Caco-2 (cell line): ENCODE measurements at places on chromosomes 2 and 18.

GRCh38 chr2:176612736-176613135, 343.5 kb downstream of the MTX2 start:
- no peaks in the 10 kb centered on the region for H3K4me1 ChIP-seq
- H3K27me3 ChIP-seq: no peaks in the 10 kb centered on the region
- H3K27ac ChIP-seq: no peak overlapping the region
- no peak overlapping the region for H3K4me3 ChIP-seq
- no peak for DNase-seq
- H3K36me3 ChIP-seq: no peaks in the 10 kb centered on the region

DNA sequence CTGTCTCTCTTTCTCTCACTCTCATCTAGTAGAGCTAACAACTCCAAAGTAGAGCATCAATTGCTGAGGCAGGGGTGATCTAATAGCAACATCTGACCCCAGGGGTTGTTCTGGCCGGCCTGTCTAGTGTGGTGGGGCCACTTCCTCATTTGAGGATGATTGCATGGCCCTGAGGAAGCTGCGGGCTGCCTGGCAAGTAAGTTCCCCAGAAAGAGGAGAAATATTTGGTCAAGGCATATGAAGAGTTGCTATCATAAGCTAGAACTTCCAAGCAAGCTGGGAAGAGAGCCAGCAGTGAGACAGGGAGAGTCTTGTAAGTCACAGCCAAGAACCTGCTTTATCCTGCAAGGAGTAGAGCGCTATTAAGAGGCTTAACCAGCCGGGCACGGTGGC, 50.8 kb upstream of the TMEM87B start:
- H3K27me3 ChIP-seq: no peaks in the 10 kb centered on the region
- no peak overlapping the region for H3K27ac ChIP-seq
- H3K4me3 ChIP-seq: no peak overlapping the region
- no peak for DNase-seq
- H3K36me3 ChIP-seq: no peaks in the 10 kb centered on the region; the same call in 1 of the 2 replicates
- no peaks in the 10 kb centered on the region for H3K4me1 ChIP-seq

- no peak for DNase-seq
- no peak overlapping the region for H3K4me3 ChIP-seq
- no peak overlapping the region for H3K27ac ChIP-seq
- H3K4me1 ChIP-seq: no peaks in the 10 kb centered on the region
- no peaks in the 10 kb centered on the region for H3K36me3 ChIP-seq
Measured at GRCh38 chr2:227147023-227147422, 17.0 kb downstream of the COL4A4 start.

GRCh38 chr2:159009940-159010339, 41.5 kb downstream of the TANC1 start:
- no peaks in the 10 kb centered on the region for H3K4me1 ChIP-seq
- no peak overlapping the region for H3K4me3 ChIP-seq
- H3K27ac ChIP-seq: no peak overlapping the region
- no peak for DNase-seq
- no peaks in the 10 kb centered on the region for H3K27me3 ChIP-seq

DNA sequence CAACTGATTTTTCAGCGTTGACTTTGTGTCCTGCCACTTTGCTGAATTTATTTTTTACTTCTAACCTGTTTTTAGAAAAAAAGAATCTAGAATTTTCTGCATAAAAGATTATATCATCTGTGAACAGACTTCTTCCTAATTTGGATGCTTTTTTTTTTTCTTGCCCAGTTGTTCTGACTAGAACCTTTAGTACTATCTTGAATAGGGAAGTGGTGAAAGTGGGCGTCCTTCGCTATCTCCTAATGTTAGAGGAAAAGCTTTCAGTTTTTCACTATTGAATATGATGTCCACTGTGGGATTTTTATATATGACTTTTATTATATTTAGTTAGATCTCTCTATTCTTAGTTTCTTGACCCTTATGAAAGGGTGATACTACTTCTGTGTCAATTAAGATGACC, 25.7 kb upstream of the KCNJ13 start:
- H3K36me3 ChIP-seq: no peaks in the 10 kb centered on the region
- H3K4me3 ChIP-seq: no peak overlapping the region
- H3K27me3 ChIP-seq: no peaks in the 10 kb centered on the region
- no peak for DNase-seq
- H3K27ac ChIP-seq: no peak overlapping the region

- H3K36me3 ChIP-seq: peaks cover 2% of the 10 kb centered on the region; the same call in 1 of the 2 replicates
- H3K27me3 ChIP-seq: no peaks in the 10 kb centered on the region
- no peak overlapping the region for H3K4me3 ChIP-seq
- DNase-seq: no peak
Measured at GRCh38 chr2:39338502-39338901, 94.7 kb upstream of the CDKL4 start.

GRCh38 chr2:108942888-108943287, 46.1 kb downstream of the EDAR start:
- no peak overlapping the region for H3K4me3 ChIP-seq
- no peak for DNase-seq
- no peak overlapping the region for H3K27ac ChIP-seq
- H3K27me3 ChIP-seq: no peaks in the 10 kb centered on the region

DNA sequence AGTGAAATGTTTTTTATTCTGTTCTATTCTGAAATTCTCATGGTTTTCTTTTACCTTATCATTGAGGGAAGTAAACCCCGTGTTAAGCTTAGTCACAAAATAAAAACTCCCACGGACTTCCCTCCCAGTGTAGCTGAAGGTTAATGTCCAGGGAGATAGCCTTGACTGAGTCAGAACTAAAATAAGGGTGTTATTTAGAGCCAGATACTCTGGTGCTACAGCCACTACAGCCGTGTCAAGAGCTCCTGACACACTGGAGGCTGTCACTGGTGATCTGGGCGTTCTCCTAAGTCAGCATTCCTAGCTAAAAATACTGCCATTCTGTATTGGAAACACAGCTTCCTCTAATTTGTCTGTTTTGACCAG, 82.0 kb upstream of the RANBP2 start:
- no peak overlapping the region for H3K27ac ChIP-seq
- no peak overlapping the region for H3K4me3 ChIP-seq
- H3K4me1 ChIP-seq: peaks cover 39% of the 10 kb centered on the region
- no peaks in the 10 kb centered on the region for H3K36me3 ChIP-seq
- no peaks in the 10 kb centered on the region for H3K27me3 ChIP-seq

DNA sequence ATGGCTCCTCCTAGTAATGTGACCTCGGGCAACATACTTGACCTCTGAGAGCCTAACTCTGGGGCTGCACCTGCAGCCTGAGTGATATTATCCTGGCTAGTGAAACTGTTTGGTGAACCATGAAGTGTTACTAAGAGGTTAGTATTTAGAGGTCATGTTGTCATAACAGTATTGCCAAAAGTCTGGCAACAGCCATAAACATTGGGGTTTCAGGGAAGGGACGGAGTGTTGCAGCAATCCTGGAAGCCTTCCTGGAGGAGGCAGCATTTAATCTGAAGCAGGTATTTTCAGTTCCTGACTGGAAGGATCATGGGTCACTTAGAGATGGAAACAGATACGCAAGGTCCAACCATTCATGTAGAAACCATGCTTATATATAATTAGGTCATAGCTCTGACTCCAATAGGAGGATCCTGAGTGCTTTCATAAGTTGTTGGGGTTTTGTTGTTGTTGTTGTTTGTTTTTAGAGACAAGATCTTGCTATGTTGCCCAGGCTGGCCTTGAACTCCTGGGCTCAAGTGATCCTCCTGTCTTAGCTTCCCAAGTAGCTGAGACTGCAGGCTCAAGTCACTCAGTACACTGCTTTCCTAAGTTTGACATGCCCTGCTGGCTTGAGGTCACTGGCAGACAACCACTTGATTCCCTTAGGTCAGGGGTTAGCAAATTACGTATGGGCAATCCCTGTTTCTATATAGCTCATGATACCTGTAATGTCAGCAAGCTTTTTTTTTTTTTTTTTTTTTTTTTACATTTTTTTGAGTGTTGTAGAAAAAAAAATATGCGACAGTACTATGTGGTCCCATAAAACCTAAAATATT, 21.5 kb downstream of the GPR39 start:
- no peaks in the 10 kb centered on the region for H3K27me3 ChIP-seq
- no peak overlapping the region for H3K4me3 ChIP-seq
- H3K4me1 ChIP-seq: peaks cover 45% of the 10 kb centered on the region
- peak overlapping the region; percentile 60 for H3K27ac ChIP-seq

GRCh38 chr18:69689121-69689759, 258.4 kb downstream of the CD226 start:
- DNase-seq: no peak
- H3K4me1 ChIP-seq: no peaks in the 10 kb centered on the region
- H3K4me3 ChIP-seq: no peak overlapping the region
- H3K27me3 ChIP-seq: no peaks in the 10 kb centered on the region
- H3K36me3 ChIP-seq: no peaks in the 10 kb centered on the region

DNA sequence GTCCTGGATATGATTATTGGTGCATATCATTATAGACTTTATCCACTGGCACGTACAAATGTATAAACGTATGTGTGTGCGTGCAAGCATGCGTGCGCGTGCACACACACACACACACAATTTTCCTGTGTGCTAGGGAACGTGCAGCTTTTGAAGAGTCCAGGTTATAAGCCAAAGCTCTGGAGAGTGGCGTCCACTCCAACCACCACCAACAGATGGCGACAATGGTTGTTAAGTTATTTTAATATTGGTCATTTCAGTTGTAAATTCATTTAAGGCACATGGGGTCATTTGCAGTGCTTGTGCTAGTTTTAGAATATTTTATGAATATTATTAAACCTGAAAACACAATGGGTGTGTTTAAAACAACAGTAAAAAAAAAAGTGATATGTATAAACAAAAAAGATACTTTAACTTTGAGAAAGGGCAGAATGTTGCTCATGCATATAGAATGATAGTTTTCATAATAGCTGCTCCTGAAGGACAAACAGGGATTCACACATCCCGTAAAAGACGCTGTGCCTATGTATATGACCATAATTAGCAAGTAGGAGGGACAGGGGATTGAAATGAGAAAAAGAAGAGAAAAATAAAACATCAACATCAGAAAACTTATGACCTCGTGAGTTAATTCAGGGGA, 124.2 kb upstream of the ITGB6 start:
- peak; percentile 66 for DNase-seq
- H3K27me3 ChIP-seq: no peaks in the 10 kb centered on the region
- no peak overlapping the region for H3K4me3 ChIP-seq
- no peaks in the 10 kb centered on the region for H3K36me3 ChIP-seq
- H3K4me1 ChIP-seq: peaks cover 13% of the 10 kb centered on the region

DNA sequence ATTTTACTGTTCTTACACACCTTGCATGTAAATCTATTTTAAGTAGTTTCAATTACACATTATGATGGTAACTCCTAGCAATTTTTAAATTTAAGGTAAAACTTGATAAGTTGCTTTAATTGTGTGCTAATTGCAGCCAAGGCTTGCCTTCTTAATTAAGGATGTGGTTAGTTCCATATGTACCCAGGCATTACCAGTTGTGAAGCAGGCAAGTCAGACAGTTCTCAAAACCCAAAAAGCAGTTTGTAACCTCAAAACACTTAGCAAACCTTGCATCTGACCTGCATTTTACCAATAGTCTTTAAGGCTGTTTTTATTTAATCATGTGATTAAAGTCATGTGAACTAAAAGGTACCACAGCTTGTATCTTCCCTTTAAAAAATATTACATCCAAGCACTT, 1159.4 kb downstream of the DSC3 start:
- H3K27me3 ChIP-seq: no peaks in the 10 kb centered on the region
- no peak overlapping the region for H3K27ac ChIP-seq
- no peak for DNase-seq
- no peak overlapping the region for H3K4me3 ChIP-seq

DNA sequence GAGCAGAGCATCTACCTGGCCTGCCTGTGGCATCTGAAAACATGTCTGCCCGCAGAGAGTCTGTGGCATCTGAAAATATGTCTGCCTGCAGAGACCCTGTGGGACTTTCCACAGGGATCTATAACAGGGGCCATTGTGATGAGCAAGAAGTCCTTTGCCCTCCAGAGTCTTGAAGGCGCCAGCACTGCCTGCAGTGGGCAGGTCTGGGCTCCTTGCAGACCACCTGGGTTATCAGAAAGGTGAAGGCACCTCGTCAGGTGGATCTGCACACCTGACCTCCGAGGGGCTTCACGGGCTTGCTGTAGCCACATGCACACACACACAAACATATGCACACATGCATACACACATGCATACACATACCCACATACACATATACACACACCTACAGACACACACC, 189.5 kb upstream of the HDAC4 start:
- no peak overlapping the region for H3K27ac ChIP-seq
- no peaks in the 10 kb centered on the region for H3K4me1 ChIP-seq
- H3K4me3 ChIP-seq: no peak overlapping the region

- no peak overlapping the region for H3K4me3 ChIP-seq
- no peak for DNase-seq
- H3K27ac ChIP-seq: no peak overlapping the region
- H3K27me3 ChIP-seq: no peaks in the 10 kb centered on the region
Measured at GRCh38 chr2:241592126-241592845, 33.7 kb downstream of the BOK start.

DNA sequence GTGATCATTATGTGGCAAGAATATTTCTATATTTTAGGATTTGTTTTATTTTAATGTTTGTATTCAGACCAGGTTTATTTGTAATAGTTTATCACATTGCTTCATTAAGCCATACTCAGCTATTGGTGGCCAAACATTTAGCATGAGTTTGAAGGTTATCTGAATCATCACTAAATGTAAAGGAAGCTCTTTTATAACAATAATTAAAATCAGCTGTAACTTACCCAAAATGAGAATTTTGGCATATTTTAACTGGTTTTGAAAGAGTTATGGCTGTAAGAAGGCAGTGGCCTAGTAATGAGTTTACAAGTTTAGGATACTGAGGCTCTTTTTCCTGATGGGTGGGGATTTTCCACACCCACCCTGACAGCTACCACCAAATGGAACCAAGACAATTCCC, 177.8 kb downstream of the EN1 start:
- no peak for DNase-seq
- H3K4me3 ChIP-seq: no peak overlapping the region
- no peak overlapping the region for H3K27ac ChIP-seq
- H3K27me3 ChIP-seq: no peaks in the 10 kb centered on the region
- 0 out of 2 replicates have a peak, but pooled peaks cover 4% of the 10 kb centered on the region for H3K4me1 ChIP-seq

DNA sequence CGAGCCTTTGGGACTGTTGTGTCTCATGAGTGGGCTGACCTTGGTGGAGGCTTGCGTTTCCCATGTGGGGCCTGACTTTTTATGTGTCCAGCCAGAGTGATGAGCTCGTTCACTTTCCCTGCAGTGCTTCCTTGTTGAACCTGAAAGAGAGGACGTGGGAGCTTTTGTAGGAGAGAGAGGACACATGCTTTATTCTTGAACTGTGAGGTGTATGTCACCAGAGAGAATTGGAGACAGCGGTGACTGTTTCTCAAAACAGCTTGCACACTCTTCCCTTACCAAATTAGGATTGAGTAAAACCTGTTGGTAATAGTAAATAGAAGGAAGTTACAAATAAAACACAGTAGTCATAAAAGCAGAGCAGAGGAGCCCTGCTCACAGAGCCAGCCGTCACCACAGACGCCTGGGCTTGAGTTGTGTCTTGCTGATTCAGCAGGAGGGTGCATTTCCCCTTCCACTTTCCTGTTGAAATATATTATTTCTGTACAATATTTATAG, 60.7 kb downstream of the INPP4A start:
- H3K4me1 ChIP-seq: no peaks in the 10 kb centered on the region; the same call in 1 of the 2 replicates
- H3K27me3 ChIP-seq: no peaks in the 10 kb centered on the region
- H3K36me3 ChIP-seq: no peaks in the 10 kb centered on the region
- H3K4me3 ChIP-seq: no peak overlapping the region
- no peak for DNase-seq
- no peak overlapping the region for H3K27ac ChIP-seq
